ENCODE measurements at places on chromosomes 13 and 19.

- no peak for DNase-seq
Observed at GRCh38 chr13:83825676-83826075, 56.6 kb downstream of the SLITRK1 start.

DNA sequence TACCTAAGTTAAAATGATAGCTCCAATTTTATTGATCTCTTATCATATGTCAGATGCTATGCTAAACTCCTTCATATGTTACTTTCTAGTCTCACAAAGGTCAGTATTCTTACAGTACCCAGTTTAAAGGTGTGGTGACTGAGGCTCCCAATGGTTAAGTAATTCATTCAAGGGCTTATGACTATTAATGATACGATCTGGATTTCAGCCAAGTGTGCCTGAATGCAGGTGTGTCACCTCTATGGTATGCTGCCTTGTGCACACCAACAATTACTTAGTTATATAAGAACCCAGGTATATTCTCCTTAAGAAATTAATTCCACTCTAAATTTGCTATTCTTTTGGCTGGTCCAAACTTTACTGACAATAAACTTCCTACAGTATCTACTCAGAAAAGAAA lies 84.6 kb upstream of the TRPC4 start:
- no peak for DNase-seq

- DNase-seq: no peak
Observed at GRCh38 chr19:50258918-50259372, 55.5 kb downstream of the MYH14 start.

DNA sequence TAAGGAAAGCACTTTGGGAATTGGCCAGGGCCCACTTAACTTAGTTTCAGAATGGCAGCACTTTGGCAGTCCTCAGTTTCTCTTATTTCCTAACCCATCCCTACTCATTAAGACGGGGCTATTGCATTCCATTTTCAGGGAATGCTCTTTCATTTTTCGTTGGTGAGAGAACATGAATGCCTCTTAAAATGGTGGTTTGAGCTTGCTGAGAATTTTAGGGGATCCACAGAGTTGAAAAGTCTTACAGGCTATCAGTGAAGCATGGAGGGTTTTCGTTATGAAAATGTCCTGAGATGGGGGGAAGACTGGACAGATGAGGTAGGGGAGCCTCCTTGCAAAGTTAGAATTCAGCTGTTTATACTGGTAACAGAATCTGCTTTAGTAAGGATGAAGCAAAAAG lies 71.4 kb downstream of the LRCH1 start:
- DNase-seq: no peak

DNA sequence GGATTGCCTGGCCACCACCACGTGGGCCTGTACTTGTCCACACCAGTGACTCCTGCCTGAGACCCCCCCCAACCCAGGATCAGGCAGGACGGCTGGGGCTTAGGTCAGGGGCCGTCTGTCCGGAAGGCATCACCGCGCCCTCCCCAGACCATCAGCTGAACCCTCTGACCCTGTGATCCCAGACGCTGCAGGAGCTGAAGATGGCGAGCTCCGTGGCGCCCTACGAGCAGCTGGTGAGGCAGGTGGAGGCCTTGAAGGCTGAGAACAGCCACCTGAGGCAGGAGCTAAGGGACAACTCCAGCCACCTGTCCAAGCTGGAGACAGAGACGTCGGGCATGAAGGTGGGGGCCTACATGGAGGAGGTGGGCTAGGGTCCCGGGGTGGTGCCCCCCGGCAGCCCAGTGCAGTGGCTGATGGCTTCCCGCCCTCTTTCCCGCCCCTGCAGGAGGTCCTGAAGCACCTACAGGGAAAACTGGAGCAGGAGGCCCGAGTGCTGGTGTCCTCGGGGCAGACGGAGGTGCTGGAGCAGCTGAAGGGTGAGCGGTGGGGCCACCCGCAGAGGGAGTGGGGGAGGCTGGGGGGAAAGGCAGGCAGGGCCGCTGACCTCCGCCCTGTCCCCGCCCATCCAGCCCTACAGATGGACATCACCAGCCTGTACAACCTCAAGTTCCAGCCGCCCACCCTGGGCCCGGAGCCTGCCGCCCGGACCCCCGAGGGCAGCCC lies 3.0 kb downstream of the APC2 start:
- DNase-seq: no peak

- no peak for DNase-seq
Observed at GRCh38 chr19:335486-336066, 9.0 kb downstream of the MIER2 start.

DNA sequence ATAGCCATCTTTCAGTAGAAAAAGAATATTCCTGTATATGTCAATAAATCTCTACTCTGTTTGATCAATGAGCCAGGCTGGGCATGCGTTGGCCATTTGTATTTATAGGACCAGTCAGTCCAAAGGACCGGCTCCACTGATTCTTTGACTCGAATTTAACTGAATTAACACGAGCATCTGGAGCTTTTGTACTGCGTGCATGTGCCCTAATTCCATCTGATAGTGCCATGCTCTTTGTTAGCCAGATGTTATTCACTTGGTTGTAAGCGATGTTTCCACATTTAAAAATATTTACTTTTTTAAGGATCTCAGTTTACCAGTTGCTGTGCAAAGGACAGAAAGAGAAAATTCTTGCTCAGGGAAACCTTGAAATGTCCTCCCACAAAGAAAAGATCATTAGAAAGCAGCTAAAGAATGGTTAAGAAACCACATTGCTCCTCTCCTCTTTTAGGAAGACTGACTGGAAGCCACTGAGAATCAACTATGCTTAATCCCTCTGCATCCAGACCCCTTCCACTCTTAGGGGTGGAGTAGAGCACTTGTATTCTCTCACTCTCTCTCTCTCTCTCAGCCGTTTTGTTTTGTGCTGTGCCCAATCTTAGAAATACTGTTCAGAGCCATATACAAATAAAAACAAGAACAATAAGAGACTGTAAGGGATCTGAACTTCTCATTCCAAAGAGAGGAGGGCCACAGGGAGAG lies 165.8 kb downstream of the DCLK1 start:
- no peak for DNase-seq

DNA sequence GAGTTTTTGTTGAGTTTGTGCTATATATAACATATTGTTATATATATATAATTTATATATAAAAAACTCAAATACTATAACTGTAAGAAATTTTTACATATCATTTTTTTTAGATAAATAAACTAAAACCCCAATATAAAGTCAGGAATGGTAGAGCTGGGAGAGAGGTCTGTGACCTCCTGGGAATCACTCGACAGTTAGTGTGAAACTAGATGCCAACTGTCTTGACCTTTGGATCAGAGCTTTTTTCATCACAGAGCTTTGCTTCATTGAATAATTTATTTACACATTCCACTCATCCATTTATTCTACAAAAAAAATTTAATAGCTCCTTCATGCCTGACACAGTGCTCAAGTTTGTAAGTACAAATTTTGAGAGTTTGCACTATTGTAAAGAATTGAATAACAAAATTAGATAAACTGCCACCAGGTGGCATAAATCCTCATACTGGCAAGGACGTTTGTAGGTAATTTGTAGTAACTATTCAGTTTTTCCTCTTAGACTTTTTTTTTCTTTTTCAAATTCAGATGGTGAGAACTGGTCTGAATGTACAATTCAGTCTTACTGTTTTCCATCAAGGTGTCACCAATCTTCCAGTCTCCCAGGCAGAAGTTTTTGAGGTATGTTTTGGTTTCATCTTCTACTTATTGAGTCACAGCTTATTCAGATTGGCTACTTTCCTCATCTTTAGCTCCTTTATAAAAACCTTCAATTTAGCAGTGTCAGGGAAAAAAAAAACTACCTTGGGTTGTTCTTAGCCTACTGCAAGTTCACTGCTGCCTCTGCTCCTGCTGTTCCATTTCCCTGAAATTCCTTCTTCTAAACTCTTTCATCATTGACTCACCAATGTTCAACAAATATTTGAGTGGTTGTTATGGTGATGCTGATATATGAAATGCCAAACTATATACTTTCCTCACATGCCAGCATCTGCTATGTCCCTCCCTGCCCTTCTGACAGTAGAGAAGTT lies 28.7 kb downstream of the LACC1 start:
- DNase-seq: peak; percentile 40

DNA sequence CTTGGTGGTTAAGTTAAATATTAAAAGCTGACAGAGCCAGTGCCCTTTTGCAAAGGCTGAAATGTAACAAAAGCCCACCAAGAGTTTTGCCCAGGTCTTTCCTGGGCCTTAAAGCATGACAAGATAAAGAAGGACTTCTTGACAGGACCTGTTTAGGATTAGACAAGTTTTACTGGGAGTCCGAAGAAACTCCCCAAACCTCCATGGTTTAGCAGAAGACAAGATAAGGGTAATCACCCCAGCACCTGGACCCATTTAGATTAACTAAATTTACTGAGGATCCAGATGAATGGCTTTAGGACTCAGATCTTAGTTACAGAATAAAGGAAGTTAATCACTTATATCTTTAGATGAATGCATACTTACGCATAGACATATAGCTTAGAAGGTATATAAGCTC lies 14.8 kb upstream of the UFM1 start:
- no peak for DNase-seq

DNA sequence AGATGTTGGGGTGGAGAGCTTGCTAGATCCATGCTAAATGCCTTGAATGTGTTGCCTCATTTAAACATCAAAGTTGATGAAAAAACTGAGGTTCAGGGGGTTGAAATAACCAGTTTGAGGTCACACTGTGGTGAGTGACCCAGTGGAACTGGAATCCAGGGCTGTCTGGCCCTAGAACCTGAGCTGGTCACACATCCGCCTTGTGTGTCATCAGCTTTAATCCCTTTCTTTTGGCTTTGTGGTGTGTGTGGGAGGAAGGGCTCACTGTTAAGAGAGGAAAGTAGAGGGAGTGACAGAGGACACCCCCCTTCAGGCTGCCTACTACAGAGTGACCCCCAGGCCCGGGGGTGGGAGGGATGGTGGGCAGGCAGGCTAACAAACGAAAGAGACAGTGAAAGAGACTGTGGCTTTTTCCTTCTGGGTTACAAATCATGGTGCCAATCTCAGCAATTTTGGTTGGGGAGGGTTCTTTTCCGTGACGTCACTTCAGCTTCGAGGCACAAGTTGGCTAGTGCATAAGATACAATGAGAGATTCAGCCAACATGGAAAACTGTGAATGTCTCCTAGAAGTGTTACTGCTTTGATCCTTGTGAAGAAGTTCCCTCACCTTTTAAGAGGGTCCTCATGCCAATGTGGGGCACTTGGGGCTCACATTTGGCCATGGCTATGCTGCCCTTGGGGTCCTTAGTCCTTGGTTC lies 164.9 kb downstream of the DLEU7 start:
- DNase-seq: no peak

DNA sequence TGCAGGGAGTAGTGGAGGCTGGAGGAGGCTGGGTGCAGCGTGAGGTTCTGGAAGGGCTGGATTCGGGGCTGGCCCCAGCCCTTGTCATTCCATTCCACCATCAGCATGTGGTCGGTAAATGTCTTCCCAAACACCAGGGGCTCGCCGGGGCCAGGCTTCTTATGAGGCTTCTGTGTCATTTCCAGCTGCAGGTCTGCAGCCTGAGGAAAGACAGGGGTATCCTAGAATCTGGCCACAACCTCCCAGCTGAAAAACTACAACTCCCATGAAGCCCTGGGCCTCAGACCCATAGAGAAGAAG lies 4.4 kb downstream of the BCAT2 start:
- DNase-seq: no peak

DNA sequence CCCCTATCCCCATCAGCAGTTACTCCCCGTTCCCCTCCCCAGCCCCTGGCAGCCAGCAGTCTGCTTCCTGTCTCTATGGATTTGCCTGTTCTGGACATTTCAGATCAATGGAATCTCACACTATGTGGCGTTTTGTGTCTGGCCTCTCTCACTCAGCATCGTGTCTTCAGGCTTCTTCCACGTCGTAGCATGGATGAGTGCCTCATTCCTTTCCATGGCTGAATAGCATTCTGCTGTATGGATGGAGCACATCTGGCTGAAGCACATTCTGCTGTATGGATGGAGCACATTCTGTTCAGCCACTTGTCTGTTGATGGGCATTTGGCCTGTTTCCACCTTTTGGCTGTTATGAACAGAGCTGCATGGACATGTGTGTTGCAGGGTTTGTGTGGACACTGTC lies 29.5 kb downstream of the CRTC1 start:
- DNase-seq: no peak

DNA sequence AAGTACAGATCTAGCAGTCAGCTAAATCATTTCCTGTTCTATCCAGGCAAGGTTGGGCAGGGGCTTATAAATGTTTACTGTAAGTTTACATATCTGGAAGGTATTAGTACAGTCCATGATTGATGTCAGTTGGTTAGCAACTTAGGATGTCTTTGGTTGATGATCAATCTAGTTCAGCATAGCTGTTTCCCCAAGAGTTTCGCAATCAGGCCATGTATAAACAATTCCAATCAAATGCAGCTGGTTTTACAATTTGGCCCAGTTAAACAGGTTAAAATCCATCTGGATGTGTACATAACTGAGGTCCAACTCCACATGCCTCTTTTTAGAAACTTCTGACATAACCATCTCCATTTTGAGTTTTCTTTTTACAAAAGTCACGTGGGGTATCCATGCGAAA lies 6.9 kb downstream of the ZNF221 start:
- DNase-seq: no peak

DNA sequence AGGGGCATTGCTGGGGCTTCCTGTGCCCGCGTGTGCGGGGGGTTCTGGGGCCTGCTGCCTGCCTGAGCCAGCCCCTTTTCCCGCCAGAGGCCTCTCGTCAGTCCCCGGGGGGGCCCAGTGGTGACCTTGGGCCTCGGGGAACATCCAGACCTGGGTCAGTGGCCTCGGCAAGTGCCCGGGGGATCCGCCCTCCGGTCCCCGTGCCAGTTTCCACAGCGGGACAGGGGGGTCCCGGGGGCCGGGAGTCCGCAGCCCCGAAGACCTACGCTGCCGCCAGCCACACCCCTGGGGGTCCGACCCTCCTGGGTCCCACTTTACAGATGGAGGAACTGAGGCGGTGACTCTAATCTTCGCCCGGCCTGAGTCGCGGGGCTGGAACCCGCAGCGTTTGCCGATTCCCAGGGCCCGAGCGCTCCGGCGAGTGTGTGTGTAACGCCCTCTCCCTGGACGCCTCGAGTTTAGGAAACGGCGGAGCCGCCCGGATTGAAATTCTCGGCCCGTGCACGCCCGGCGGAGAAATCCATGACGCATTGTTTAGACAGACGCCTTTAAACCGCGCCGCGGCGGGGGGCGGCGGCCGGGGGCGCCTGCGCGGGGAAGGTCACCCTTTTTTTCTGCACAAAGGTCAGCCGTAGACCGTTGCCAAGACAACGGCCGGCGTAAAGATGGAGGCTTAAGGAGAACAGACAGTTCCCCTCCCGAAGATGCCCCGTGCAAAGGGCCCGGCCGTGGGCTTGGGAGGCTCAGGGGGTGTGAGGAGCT lies 39.3 kb downstream of the EFNA2 start:
- DNase-seq: peak; percentile 56

DNA sequence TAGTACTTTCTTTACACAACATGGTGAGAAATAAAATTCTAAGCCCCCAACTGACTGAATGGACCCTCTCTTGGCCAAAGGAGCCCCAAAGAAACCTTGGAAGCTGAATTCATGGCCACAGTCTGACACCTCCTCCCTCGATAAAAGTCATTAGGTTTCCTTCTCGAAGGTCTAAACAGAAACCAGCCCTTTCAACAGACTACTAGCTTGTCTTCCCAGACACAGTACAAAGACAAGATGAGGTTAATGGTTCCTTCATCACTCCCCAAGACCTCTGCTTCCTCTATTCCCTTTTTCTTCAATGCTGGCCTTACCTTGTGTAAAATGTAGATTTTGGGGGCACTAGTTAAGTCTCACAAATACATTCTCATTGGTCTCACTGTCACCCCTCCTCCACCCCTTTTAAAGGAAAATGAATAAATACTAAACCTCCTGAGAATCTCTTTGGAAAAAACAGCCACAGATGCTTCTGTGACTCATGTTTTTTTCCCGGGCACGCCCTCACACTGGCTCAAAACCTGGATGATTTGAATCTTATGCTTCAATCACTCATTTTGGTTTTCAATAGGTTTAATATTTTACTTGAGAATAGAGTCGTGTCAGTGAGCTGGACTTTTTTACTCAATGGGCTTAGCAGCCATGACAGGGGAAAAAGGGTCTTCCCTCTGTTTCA lies 65.8 kb upstream of the MED4 start:
- no peak for DNase-seq

All from inflammatory macrophage (primary cell).